ENCODE measurements at places on chromosomes 1 and 21.
A peak's percentile ranks its signal among the peaks of the same experiment; 100 is the strongest.

- no peak for DNase-seq
Observed at GRCh38 chr1:70331962-70332361, 22.6 kb downstream of the ANKRD13C start.

DNA sequence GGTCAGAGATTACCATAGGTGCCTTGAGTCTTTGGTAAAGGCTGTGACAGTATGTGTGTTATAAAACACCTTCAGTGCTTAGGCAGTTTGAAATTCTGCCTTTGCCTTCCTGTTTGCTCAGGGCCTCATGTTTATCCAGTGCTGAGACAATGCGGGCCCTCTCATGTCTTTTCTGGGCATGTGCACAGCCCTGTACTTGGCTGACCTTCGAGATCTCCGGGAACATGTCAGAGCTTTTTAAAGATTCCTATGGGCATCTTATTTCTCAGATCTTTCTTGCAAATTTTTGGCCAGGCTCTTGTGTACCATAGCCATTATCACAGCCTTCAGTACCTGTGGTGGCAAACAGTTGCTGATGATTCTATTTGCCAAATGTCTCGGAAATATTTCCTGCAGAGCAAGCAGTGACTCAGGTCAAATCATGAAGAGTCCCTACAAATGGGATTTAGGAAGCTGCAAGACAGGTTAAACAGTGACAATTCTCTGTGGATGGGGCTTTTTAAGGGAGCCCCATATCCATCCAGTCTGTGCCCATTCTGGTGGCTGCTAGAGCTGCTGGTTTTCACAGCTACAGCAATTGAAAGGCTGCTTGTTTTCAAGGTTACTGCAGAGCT lies 42.1 kb downstream of the HOOK1 start:
- DNase-seq, result no peak

- DNase-seq, result no peak
Observed at GRCh38 chr1:3869751-3870301, 12.6 kb downstream of the DFFB start.

DNA sequence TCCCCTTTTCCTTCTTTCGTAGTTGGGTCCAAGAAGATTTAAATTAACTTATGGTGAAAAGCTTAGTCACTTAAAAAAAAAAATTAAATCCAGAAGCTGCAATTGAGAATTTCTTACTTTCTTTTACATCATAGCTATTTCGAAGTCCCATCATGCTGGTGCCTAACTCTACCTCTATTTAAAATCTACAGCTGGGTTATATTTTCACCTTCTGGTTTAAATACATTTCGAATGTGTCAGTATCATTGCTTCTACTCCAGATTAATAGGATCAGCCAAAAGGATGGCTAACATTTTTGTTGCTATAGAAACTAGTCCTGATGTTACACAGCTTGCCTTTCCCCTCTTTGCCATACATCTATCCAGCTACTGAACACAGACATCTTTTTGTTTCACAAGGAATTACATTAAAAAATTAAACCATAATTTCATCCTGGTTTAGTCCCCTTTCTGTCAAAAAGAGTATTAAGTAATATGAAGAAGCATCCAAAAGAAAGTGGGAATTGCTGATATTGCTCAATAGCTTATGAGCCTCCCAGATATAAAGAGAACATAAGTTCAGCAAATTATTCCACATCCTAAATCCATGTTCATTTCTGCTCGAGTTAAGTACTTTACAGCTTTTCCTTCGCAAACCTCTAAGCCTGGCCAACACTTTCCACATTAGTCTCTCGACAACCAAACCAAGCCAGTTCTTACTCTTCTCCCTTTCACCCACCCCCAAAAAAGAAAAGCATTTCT lies 396.7 kb upstream of the DAB1 start:
- DNase-seq, result no peak

GRCh38 chr21:34770576-34770975 lies 101.8 kb downstream of the CLIC6 start:
- DNase-seq, result no peak

- no peak for DNase-seq
Observed at GRCh38 chr1:59878370-59878769, 48.2 kb downstream of the CYP2J2 start.

GRCh38 chr1:201713086-201713810 lies 115.7 kb upstream of the IPO9 start:
- no peak for DNase-seq

DNA sequence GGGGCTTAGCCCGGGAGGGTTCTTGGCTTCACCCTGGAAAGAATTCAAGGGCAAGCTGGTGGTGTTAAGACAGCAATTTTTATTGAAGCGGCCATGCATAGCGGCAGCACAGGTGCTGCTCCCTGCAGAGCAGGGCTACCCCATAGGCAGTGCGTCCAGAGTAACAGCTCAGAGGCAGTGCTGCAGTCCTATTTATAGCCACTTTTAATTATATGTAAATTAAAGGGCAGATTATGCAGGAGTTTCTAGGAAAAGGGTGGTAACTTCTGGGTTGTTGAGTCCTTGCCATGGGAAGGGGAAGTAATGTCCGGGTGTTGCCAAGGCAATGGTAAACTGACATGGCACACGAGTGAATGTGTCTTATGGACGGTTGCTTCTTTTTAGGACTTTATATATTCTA lies 57.0 kb downstream of the VPS26C start:
- DNase-seq, result no peak

GRCh38 chr1:110328700-110329099 lies 10.5 kb upstream of the RBM15 start:
- no peak for DNase-seq

GRCh38 chr1:1796466-1796865 lies 18.2 kb upstream of the NADK start:
- DNase-seq, result no peak

GRCh38 chr1:240362826-240363225 lies 249.1 kb downstream of the GREM2 start:
- DNase-seq, result no peak

DNA sequence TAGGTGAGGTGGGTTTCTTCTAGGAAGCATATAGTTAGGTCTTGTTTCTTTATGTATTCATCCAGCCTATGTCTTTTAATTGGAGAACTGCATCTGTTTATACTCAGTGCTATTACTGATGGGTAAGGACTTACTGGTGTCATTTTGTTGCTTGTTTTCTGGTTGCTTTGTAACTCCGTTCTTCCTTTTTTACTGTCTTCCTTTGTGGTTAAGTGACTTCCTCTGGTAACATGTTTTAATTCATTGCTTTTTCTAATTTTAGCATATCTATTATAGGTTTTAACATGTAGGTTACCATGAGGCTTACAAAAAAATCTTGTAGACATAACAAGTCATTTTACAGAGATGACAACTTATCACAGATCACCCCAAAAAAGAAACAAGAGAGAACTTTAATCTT lies 160.8 kb downstream of the VAV3 start:
- no peak for DNase-seq

DNA sequence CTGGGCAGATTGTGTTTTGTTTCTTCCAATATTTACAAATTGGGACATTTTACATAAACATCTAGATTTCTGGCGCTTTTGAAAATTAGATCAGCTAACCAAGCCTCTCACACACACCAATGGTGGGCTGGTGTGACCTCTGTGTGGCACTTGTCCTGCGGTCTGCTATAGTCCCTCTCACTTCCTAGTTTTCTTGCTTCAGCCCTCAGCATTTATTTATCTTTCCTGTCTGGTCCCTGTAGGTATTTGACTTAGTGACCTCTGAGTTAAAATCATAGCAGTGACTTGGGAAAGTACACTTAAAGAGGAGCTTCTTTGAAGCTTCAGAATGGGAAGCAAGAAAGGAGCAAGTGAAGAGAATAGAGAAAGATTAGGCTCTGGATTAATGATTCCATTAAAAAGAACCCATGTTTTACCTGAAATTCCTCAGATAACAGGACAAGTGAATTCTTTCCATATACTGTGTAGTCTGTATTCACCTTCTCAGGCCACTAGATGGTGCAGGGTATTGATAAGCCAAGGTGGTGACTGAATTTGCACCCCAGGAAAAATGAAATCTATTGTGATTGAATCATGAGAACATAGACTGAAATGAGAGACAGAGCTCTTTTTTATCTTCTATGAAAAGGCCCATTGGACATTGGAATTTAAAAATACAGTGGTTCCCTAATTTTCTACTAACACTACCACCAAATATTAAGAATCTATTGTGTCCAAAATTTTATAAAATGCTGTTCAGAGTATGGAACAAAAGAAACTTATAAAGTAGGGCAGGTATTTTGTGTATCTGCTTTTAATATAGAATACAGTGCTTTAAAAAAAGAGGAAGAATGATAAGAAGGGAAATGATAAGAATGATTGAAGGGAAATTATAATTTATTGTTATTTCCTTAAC lies 7.1 kb upstream of the DIPK1A start:
- no peak for DNase-seq

DNA sequence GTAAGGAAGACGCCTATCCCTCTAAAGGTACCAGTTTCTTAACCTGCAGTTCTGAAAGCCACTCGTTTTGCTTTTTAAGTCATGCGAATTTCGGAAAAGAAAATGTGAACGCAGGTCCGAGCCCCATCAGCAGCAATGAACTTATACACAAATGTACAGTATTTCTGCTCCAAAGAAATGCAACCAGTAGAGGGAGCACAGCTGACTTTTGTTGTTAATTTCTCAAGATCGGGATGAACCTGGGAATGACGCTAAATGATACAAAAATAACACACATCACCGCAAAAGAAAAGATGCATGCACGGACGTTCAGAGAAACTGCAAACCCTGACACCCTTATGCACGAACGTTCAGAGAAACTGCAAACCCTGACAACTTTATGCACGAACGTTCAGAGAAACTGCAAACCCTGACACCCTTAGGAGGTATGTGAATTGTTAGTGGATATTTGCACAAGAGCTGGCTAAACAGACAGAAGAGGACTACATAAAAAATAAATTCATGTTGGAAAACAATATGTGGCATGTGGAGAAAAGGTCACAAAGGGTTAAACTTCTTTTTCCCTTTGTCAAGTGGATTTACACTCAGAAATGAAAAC lies 3.5 kb upstream of the TIAM1 start:
- DNase-seq, result no peak

DNA sequence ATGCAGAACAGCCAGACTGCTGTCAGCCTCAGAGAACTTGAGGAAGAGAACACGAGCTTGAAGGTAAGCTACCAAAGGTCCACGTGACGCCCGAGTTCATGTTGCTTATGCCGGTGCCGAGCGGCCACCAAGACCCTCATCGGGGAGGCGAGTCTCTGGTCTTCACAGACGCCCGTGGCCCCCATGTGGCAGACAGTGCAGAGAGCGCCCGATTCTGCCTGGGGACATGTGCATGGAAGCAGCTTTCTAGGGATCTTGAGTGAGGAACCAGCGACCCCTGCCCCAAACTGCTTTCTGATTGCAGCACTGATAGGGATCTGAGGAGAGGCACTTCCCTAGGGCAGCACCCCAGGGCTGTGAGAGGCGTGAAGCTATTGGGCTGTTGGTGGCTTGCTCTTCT lies 56.3 kb upstream of the DIP2A start:
- DNase-seq, result no peak

GRCh38 chr21:32197896-32198295 lies 81.0 kb downstream of the MIS18A start:
- no peak for DNase-seq

- peak; percentile 46 for DNase-seq
Observed at GRCh38 chr1:40032240-40032891, 8.2 kb upstream of the CAP1 start.

GRCh38 chr1:156703336-156703735 lies 2.0 kb downstream of the CRABP2 start:
- DNase-seq, result no peak

DNA sequence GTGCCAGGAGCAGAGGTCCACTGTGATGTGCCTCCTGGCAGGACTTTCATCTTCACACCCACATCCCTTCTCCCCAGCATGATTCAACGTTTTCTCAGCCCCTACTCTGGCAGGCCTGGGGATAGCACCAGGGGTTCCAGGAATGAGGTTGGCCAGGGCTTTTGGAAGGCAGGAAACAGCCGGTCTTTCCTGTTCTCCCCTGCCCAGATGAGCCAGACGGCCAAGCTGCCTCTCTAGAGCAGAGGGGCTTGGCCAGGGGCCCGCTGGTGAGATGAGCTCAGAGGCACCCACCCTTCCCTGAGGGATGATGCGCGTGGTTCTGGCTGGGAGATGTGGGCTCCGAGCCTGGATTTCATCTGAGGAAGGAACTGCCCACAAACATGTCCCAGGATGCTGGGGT lies 4.3 kb upstream of the MFAP2 start:
- DNase-seq, result no peak

GRCh38 chr1:61253912-61254633 lies 171.7 kb downstream of the NFIA start:
- DNase-seq, result no peak

DNA sequence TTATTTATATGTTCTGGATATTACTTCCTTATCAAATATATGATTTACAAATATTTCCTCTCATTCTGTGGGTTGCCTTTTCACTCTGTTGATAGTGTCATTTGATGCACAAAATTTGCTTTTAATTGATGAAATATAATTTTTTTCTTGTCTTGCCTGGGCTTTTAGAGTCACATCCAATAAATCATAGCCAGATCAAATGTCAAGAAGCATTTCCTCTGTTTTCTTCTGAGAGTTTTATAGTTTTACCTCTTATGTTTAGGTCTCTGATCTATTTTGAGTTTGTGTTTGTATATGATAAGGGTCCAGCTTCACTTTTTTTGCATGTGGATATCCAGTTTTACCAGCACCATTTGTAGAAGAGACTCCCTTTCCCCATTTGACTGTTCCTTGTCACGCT lies 29.5 kb downstream of the CD46 start:
- no peak for DNase-seq

- peak; percentile 32 for DNase-seq
Observed at GRCh38 chr1:234842726-234843641, 233.0 kb upstream of the IRF2BP2 start.

DNA sequence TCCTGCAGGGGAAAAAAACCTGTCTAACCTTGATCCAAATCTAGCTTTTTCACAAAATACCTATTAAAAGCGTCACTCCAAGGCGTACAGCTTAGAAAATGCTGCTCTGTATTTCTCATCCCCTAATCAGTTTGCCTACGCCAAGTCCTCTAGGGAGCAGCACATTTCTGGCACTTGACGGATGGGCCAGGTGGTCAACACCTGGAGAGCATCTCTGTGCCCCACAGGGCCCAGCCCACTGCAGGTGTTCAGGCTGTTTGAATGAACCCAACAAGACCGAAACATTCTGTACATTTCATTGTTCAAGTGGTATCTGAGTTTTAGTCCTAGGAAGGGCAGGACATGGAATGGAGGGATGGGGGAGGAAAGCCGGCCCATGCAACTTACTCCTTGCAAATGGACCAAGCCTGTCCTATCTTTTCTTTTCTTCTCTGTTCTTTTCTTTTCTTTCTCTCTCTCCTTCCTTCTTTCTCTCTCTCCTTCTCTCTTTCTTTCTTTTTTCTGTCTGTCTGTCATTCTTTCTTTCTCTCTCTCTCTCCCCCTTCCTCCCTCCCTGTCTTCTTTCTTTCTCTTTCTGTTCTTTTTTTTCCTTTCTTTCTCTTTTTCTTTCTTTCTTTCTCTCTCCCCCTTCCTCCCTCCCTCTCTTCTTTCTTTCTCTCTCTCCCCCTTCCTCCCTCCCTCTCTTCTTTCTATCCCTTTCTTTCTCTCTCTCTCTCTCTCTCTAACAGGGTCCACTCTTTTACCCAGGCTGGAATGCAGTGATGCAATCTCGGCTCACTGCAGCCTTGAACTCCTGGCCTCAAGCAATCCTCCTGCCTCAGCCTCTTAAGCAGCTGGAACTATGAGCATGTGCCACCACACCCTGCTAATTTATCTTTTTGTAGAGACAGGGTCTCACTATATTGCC lies 29.1 kb downstream of the IGFN1 start:
- DNase-seq, result no peak

- no peak for DNase-seq
Observed at GRCh38 chr21:36065497-36066036, 4.3 kb upstream of the CBR1 start.

GRCh38 chr1:161986328-161986727 lies 37.3 kb downstream of the OLFML2B start:
- DNase-seq, result no peak
